ENCODE measurements at places on chromosomes 2 and 18.
A peak's percentile ranks its signal among the peaks of the same experiment; 100 is the strongest.

DNA sequence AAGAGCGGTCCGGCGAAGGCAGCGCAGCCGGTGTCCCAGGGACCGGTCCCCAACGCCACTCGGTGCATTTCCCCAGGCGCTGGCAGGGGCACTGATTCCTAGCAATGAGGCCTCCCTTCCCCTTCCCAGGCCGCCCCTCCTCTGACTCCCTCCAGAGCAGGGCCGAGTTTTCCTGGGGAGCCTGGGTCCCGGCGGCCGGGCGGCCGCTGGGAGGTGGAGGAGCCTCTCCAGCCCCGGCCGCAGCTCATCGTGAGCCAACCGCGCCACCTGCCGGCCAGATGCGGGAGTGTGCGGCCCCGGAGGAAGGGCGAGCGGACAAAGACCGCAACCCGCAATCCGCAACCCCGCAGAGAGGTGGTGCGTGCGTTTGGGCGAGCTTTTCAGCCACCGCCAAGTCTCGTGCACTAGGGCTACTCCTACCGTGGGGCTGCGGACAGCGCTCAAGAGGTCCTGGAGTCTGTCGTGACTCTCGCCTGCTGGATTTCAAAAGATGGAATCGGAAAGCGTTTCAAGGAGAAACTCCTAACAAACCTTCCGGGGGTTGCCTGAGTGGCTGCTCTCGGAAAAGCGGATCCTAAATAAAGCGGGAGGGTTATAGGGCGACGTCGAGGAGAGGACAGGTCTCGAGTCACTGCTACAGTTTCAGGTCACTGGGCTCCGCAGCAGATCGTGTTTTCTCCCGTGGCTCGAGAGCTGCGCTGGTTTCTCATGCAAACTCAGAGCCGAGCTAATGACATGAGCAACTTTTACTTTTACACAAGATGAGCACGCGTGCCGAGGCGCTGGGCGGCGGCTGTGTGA lies 1.5 kb upstream of the EPHA4 start:
- peak; percentile 93 for DNase-seq

GRCh38 chr2:200471324-200471848 lies 38.5 kb downstream of the KCTD18 start:
- no peak for DNase-seq

- no peak for DNase-seq
Measured at GRCh38 chr2:144682248-144682647, 162.3 kb upstream of the ZEB2 start.

- peak; percentile 40 for DNase-seq
Measured at GRCh38 chr18:45974088-45974536, 7.0 kb upstream of the EPG5 start.

DNA sequence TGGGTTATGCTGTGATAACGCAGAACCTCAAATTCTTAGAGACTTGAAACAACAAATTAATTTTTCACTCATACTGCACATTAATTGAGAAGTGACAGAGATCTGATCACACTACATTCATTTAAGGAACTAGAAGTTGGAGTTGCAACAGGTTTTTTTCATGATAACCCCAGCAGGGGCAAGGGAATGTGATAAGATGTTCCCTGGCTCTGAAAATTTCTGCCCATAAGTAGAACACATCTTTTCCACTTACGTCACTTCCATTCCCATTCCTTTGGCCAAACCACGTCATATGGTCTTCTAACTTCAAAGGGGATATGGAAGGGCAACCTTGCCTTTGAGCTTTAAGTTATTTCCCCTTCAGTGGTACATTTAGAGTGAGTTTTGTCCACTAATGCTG lies 29.7 kb upstream of the PSME4 start:
- DNase-seq, result no peak

- DNase-seq, result no peak
Measured at GRCh38 chr2:110854355-110855081, 122.1 kb downstream of the ACOXL start.

GRCh38 chr2:112643488-112643887 lies 2.3 kb upstream of the SLC20A1 start:
- no peak for DNase-seq

DNA sequence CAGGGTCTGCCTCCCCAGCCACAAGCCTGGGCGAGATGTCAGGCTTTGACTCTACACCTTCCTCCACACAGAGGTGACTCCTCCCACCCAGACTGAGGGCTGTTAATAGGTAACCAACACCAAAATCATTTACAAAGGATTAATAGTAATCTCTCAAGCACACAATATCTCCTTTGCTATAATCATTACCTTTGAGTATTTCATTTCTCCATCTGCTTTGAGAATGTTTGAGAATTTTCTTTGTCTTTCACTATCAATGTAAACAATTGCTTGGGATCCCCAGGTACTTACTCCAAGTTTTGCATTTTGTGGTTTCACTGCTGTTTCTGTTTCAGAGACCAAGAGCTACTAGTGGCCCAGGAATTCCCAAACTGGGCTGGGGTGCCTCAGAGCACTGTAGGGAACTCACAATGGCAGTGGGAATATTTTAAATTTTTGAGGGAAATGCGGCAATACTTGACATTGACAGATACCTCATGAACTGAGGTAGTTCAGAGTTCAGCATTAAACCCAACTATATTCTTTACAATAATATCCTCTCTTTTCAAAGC lies 166.4 kb upstream of the MGAT5 start:
- DNase-seq, result no peak

DNA sequence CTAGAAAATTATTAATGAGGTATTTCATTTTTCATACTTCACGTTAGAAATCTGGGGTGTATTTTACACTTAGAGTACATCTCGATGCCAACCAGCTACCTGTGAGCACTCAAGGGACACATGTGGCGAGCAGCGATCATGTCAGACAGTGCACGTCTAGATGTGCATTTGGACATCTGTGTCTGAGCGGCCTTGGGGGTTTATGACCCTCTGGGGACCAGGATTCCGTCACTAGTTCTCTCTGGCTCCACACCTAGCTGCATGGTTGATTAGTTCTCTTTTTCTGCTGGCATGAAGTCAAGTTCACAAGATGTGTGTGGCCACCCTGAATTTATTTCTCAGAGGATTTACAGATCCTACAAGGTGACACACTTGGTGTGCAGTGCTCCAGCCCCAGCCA lies 192.2 kb downstream of the TSN start:
- DNase-seq, result no peak

DNA sequence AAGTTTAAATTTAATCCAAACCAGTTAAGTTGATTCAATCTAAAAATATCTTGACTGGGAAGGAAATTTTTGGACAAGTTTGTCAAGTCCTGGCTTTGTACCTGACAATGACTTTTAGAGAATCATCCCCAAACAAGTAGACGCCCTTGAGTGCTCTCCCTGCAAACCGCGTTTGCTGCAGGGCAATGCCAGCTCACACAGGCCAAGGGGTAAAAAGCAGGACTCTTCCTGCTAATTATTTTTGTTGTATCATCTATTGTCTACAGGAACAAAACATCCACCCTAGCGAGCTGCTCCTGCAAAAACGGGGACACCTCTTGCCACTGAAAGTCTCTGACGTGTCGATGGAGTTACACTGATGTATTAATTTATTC lies 10.9 kb downstream of the ID2 start:
- no peak for DNase-seq

DNA sequence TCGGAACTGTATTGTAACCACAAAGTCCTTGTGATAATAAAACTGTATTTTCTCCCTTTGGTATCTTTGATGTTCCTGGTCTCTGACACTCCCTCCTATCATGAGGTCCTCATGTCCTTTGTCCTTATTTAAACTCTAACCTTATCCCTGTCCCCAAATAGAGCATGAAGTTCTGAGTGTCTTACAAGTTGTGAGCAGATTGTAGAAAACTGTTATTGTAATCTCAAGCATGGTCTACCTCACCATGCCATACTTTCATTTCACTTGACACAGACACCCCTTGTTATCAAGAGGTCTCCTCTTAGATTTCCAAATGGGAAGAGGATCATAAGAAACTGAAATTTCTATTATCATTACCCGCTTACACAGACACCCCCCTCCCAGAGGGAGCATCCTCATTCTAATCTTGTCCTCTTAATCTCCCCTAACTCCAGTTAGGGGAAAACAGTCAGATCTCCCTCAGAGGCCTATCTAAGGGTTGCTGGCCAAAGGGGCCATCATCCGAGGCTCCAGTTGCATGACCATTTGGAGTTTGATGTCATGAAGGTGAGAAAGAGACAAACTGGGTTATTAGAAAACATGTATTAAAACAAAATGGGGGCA lies 29.0 kb downstream of the MYO3B start:
- DNase-seq, result no peak

DNA sequence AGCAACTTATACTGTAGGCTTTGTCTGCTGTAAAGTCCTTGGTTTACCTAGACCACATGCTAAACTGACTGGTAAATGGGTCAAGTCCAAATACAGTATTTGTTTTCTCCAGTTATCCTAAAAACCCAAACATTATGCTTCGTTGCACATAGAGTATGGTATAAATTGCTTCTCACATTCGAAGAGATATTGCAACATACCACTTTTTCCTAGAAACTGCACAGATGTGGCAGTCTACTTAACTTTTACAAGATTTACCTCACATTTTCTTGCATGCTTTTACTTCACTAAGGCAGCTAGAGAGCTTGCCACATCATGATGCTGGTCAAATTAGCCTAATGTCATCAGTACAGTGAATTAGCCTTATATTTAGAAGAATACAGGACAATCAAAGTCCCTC lies 66.0 kb upstream of the SCN7A start:
- no peak for DNase-seq

DNA sequence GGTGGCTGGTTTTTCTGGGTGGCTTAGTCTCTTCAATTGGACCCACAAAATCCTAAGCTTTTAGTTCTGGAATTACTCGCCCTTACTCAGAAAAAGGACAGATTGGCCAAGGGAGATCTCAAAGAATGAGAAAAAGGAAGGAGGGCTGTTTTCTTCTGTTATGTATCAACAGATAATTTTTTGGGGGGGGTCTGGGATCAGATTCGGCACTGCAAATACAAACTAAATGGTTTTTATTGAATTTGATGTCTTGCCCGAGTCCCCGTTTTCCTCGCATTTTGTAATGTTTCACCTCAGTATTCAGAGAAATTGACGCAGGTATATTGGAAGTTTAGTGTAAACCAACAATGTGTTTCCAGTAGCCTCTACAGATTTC lies 762 bp downstream of the YIPF4 start:
- DNase-seq, result no peak

All from WTC11 (cell line).